ENCODE measurements at places on chromosomes 6 and 20.

DNA sequence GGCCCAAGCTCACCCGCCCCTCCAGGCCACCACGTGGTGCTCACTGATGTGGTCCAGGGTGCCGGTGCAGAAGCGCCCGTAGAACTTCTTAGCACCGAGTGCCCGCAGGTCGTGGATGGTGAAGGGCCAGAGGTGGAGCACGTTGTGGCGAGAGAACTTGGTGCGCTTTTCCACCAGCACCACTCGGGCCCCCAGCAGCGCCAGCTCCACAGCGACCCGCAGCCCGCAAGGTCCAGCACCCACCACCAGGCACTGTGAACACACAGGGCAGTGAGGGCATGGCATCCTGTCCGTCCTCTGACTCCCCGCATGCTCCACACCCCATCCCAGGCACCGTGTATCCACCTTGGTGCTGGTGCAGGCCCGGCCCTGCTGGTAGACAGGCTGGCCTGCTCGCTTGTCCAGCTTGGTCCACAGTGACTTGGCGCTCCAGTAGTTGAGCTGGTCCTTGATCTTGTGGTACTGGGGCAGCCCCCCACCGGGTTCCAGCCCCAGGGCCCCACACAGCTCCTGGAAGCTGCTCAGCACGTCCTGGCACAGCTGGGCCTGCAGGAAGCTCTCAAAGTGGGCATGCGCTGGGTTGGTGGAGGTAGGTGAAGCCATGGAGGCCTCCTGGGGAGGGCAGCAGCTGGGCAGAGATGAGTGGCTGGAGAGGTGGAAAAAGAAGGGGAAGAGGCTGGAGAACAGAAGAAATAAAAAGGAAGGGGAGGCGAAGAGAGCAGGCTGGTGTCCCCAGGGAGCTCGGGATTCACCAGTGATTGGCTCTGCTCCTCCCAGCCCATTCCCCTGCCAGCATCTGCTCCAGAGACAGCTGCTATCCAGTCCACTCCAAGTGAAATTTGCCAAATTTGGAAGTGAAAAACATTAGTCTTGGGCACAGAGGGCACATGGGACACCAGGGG is 1.7 kb downstream of the MICAL1 start:
- DNase-seq: peak; percentile 86

DNA sequence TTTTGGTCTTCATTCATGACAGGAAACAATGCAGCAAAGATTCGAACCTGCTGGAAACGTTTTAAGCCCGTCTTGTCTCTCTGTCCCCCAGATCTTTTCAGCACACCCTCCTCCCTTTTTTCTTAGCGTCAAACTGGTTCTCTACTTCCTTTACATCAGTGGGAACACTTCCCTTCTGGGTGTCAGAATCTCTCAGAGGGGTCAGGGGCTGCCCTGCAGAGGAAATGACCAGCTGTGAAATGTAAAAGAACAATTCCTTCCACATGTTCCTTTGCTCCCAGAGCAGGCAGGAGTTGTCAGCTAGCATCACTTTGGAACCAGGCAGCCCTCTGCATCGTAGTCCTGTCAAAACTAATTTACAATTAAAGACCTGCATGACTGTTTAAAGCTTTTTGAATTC is 619.0 kb downstream of the TFAP2A start:
- no peak for DNase-seq

GRCh38 chr6:169271158-169271876 is 17.7 kb upstream of the THBS2 start:
- DNase-seq: no peak

- DNase-seq: no peak
Observed at GRCh38 chr6:42406306-42407280, 45.1 kb downstream of the TRERF1 start.

DNA sequence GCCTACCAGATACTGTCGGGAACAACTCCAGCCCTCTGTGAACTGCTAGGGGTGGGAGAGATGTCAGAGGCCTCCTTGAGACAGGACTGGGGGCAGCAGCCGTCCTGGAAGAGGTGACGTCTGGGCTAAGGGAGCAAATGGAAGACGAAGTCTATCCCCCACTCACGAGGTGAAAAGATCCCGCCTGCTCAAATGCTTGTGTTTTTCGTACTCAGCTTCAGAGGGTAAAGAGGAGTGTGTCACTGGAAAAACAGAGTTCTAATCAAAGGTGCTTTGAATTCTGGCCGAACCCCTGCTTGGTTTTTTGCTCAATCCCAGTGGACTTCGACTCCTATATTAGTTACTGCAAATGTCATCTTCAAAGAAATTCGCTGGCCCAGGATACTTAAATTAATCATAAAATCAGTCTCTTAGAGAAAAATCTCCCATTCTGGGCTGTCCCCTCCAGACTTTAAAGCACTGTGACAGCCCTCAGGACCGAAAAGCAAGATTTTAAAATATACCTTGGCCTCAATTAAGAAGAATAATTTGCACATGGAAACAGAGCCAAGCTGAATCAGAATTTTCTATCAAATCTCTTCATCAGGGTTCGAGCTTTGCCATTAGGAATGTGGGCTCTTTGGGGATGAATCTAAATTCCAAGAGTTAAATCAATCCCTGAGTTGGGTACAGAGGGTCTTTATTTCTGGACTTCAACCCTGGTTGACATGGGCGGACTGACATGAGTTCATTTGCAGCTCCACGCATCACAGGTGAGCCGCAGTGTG is 61.8 kb upstream of the AFDN start:
- DNase-seq: no peak

- DNase-seq: no peak
Observed at GRCh38 chr6:106849676-106850332, 124.7 kb downstream of the CD24 start.

DNA sequence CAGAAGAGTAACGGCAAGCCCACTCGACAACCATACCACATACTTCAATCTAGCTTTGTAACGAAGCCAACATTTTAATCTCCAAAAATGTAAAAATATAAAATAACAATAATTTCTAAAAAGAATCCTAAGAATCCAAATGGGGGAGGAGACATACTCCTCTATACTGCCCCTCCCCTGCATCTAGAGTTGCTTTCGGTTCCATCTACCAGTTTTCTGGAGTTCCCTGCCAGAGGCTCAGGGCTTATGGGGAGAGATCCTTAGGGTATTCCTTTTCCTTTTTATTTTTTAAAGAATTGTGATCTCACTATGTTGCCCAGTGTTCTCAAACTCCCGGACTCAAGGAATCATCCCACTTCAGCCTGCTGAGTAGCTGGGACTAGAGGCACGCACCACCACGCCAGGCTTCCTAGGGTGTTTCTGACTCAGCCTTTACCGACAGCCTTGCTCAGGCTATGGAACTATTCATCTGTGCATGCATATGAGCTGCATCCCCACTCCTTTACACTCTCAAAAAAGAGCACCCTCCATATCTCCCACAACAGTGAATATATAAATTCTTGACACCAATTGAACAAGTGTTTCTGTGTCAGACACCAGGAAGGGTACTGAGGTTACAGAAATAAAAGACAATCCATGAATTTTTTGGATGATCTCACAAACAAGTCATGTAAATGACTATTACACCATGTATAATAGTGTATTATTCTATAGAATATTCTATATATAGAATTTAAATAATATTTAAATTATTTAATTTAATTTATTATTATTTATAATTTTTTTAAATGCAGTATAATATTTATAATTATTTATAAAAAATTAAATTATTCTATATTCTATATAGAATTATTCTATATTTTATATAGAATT is 40.7 kb upstream of the UBR2 start:
- no peak for DNase-seq

DNA sequence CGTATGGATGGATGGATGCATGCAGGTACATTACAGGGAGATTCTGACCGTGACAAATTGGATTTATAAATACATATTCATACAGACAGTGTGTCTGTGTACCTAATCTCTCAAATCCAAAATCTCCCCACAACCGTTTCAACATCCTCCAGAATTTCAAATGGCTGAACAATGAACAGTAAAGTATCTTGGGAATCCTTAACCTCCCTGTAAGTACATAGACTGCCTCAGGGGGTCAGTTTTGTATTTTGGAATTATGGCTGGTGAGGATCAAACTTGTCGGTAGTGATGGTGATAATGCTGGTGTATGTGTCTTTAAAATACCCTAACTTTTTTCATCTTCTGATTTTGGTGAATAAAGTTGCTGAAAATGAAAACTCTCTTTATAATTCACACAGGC is 246.2 kb downstream of the FOXC1 start:
- no peak for DNase-seq

- DNase-seq: no peak
Observed at GRCh38 chr20:51193066-51193772, 170.3 kb upstream of the KCNG1 start.

DNA sequence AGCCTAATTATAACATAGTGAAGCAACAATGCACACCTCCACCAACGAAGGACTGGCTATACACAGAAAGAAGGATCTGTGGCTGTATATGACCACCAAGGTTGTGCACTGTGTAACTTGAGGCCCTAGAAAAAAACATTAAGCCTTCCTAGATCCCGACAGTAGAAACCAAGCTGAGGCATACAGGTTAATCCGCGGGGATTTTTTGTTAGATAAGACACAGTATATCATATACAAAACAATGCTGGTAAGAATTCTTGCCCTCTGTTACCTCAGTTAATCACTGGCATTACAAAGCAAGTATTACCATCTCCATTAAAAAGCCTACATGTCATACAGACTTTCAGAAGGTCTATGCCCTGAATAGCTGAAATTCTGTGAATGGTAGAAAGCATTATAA is 228.8 kb downstream of the TBC1D32 start:
- no peak for DNase-seq

DNA sequence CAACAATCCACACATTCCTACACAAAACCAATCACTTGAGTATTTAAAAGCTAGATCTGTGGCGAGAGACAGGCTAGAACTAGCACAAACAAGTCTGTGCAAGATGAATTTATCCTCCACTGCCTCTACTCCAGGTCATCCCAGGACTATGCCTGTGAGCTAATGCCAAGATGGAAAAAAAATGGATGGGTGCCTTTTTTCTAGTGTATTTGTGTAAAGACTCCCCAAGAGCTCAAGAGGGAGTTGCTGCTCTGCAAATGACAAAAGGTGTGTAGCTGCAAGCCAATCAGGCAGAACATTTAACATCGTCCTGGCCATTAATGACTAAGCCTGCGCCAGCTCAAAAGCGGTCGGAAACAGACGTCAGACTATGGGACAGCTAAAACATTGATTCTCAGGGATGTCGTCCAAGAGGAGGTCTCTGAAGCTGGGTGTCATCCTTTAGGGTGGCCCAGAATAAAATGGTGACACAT is 21.9 kb downstream of the ATXN1 start:
- peak; percentile 64 for DNase-seq

All from NCI-H446 (cell line).